ENCODE measurements at places on chromosomes 13 and 19.

DNA sequence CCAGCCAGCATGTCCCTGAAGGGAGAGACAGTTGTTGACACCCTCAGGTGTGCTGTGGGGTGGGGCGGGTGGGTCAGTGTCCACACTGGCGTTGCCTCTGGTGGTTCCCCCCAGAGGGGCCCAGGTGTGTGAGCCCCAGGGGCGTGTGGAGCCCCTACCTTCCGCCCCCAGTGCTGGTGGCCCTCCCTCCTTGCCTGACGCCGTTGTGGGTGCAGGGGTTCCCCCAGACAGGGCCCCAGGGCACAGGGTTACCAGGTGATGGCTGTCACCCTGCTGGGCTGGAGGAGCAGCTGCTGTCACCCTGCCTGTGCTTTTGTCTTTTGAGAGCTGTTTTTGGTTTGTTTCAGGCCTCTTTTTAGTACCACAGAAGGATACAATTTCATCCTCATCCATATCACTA lies 27.2 kb downstream of the ATP4B start:
- DNase-seq, result peak; percentile 66

DNA sequence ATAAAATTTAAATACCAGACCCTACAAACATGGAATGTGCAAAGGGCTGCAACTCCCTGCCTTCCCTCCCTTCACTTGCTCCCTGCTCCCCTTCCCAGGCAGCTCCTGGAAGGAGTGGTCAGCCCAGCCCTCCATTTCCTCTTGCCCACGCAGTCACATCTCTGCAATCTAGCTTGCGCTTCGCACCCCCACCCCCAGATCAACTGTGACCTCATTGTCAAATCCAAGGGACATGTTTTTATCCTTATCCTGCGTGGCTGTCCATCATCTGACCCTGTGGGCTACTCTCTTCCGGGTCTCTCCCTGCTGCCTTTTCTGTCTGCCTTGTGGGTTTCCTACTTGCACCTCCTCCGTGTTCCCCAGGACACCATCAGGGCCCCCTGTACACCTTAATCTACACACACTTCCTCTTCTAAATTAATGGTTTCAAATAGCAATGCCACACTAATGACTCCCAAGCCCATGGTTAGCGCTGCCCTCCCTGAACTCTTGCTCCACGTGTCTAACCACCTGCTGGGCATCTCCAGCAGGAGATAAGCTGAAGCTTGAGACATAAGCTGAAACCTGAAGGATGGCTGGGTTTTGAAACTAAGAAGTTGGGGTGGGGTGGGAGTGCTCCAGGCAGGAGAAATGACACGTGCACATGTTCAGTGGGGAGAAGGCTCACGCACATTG lies 118.3 kb downstream of the USP12 start:
- DNase-seq, result peak; percentile 32

DNA sequence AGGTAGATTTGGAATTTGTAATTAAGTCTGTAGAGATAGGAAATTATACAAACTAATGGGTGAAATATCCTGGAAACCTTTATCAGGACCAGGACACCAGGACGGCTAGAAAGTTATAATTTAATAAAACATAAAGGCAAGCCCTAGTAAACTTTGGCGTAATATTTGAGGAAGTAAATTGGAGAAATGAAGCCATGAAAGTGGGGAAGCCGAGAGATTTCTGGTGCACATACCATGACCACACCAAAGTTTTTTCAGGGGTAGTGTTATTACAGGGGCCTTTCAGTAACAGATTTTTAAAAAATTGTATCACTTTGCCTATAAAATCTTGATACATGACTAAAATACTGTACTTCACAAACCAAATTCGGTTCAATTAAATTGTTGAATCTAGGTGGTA lies 54.7 kb upstream of the URAD start:
- no peak for DNase-seq

- no peak for DNase-seq
Observed at GRCh38 chr19:17985037-17985818, 18.3 kb downstream of the KCNN1 start.

DNA sequence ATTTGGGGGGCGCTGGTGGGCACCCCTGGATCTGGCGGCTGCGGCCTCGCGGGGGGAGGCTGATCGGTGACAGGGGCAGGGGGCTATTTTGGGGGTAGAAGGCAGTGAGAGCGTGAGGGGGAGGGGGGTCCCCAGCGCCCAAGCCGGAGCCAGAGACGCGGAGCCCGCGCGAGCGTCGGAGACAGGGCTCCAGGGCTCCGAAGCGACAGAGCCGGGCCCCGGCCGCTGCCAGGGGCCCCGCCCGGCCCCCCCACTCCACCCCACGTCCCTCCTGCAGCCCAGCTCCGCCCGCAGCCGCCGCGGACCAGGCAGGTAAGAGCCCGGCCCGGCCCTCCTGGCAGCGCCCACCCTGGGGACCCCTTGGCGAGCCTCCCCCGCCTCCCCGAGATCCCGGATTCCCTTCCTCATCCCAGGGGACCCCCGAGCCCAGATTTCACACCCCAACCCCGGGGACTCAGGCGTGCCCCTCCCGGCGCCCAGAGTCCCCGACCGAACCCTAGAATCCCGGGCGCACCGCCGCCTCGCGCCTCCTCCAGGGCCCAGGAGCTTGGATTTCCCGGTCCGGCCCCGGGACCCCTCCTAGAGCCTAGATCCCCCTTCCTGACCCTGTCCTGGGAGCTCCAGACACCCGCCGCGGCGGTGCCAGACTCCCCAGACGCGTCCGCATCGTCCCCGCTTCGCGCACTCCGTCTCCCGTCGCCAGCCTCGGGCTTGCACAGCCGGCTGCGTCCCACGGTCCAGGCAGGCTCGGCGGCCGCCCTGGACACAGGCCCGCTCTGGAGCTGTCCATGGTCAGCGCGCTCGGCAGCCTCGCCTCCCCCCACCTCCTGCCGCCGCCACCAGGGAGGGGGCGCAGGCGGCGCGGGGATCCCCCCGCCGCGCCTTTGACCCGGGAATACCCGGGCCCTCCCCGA lies at the start of gene PPFIA3:
TSS of gene PPFIA3 (plus strand) at position 134 of the 914 bp plus-strand sequence. CDS start 8,330 bp downstream, outside the sequence.
- no peak for DNase-seq

GRCh38 chr19:55232286-55232602 lies 3.7 kb upstream of the TMEM86B start:
- DNase-seq, result no peak

- no peak for DNase-seq
Observed at GRCh38 chr19:16403151-16403977, 68.4 kb downstream of the EPS15L1 start.

DNA sequence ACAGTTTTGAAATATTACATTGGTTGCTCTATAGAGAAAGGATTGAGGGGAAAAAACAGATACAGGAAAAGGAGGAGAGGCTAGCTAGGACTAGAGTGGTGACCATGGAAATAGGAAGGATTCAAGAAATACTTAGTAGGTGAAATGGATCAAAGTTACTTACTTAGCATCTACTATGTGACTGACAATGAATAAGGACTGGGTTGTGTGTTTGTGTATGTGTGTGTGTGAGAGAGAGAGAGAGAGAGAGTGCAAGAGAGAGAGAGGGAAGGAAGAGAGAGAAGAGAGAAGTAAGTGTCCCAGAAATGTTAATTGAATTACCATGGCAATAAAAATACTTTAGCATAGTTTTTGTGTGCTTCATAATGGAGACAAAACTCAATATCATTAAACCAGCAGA lies 7.9 kb downstream of the GPC6 start:
- DNase-seq, result no peak

DNA sequence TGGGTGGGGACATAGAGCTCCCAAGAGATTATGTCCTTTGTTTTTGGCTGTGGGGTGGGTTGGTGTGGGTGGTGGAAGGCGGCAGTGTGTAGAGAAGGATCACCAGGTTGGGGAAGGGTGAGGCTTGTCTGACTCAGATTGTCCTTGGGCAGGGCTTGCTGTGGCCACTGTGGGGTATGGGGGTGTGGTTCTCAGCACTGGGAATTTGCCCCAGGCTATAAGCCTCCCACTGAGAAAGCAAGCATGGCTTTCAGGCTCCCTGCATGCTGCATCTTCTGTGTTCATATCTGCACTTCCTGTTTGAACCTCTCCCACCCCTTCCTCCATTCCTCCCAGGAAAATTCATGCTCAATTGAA lies 34.9 kb downstream of the DNAJC15 start:
- peak; percentile 55 for DNase-seq

- no peak for DNase-seq
Observed at GRCh38 chr19:13794398-13794756, 866 bp upstream of the ZSWIM4 start.

DNA sequence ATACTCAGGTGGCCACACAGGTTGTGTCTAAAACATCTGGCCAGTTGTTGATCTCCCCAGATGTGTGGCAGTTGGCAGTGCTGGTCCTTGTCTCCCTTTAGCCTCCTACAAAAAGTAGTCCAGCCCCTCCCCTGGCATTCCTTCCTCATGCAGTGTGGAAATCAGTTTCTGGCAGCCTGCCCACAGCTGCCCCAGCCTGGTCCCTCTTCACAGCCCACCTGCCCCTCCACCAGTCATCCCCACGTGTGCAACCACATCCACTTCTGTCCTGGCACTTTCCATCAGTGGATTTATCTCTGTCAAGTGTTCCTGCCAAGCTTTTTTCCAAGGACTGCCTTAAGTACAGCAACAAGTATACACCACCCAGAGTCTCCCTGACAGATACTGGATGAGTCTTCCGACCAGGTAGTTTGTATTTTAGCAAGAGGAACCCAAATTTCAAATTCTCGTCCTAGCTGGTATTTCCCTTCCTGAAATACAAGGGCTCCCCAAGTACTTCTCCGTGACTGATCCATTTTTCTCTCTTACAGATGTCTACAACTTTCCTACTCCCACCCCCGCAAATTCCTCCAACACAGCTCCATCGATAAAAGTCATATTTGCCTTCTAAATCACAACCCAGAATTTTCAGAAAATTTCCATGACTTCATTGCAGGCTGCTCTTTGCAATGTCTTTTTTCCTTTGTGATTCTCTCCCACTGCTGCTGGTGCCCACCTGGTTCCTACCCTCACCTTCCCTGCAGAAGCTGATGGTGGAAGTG lies 313.5 kb downstream of the FOXO1 start:
- DNase-seq, result no peak

DNA sequence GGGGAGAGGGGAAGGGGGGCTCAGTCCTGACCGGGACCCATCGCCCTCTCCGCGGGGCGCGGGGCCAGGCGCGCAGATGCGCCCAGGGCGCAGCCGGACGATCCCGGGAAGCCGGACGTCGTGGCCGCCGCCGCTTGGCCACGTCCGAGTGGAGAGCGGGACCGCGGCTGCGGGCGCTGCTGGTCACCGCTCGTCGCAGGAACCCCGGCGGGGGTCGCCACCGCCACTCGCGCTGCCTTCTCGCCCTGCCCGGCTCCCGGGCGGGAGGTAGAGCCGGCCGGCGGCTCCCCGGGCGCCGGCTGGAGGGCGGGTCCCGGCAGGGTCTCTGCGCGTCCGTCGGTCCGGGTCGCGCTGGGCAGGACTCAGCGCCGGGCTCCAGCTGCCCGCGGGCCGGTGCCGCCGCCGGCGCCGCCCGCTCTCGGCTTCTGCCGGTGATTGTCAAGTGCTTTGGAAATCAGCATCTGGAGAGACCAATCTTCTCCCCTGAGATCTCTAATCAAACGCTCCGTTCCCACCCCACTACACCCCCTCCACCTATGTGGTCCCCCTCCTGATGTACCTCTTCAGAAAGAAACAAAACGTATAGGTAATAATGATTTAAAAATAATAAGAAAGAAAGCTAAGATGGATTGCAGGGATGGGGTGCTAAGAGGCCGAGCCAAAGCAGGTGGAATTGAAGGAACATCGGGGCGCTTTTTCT lies 464.4 kb downstream of the ITGBL1 start:
- DNase-seq, result peak; percentile 46

DNA sequence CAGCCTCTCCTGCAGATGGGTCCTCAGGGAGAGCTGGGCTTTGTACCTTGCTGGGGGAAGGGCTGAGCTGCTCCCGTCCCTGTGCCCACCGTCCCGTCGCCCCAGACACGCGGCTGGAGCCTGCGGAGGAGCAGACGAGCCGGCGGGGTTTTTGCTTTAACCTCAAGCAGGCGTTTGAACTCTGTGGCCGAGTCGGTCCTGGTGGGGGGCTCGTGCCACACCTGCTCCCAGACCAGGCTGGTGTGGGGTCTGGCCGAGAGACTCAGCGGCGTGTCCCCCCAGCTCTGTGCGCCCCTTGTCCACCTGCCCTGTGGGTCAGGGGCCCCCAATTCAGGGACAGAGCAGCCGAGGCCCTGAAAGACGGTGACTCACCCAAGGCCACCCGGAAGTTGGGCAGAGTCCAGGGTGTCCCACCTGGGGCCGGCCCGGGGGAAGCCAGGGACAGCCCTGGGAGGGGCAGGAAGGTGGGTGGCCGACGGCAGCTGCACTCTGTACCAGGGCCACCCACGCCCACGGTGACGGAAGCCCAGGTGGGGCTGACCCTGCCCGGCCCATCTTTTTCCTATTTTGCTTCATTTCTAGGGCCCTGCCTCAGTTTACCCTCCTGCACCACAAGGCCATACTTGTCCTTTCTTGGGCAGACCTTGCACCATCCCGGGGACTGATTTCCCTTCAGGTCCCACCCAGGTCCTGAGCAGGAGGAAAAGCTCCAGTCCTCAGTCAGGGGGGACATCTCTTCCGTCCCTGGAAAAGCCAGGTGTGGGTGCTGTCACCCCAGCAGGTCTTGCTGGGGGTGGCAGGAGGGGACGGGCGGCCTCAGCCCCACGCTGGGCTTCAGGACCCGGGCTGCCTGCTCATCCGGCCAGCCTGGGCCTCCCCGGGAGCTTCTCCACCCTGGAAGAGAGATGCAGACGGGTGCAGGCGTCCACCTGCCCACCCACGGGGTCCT lies 5.3 kb downstream of the EFNA2 start:
- no peak for DNase-seq

DNA sequence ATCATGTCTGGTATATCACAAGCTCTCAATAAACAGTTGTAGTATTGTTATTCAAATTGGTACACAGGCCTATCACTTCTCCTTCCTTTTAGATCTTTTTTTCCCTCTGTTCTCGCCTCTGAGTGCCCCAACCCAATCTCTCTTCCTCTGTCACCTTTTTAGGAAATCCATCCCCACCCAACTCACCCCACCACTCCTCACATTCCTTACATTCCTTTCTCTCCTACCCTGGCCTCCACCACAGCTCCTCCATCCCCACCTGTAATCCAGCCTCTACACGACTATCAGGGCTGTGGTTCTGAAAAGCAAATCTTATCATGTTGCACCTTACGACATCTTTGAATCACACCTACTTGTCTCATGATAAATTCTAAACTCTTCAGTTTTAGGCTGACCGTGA lies 545.4 kb upstream of the GPC6 start:
- no peak for DNase-seq

DNA sequence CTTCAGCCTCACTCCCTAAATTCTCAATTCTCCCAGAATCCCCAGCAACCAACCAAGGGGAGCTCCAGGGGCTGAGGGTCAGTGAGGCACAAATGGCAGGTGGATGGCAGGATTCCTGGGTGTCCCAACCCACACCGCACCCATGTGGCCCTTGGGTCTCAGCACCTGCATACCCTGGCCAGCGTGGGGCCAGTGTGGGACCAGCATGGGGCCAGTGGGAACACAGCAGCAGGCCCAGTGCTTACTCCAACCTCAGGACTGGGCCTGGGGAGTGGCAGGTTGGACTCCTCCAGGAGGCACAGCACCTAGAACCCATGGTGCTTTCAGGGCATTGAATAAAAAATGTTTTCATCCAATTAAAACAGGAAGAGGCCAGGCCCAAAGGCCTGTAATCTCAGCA lies 202.0 kb downstream of the TSHZ3 start:
- DNase-seq, result no peak

- DNase-seq, result no peak
Observed at GRCh38 chr19:15291089-15291488, 41.2 kb downstream of the BRD4 start.

- DNase-seq, result no peak
Observed at GRCh38 chr19:8150178-8150865, 930 bp upstream of the FBN3 start.

- no peak for DNase-seq
Observed at GRCh38 chr13:72284791-72285190, 417.8 kb upstream of the DACH1 start.

- peak; percentile 44 for DNase-seq
Observed at GRCh38 chr13:66875264-66875663, 354.9 kb downstream of the PCDH9 start.
